DMS153 (cell line): ENCODE measurements at places on chromosomes 4 and X.

DNA sequence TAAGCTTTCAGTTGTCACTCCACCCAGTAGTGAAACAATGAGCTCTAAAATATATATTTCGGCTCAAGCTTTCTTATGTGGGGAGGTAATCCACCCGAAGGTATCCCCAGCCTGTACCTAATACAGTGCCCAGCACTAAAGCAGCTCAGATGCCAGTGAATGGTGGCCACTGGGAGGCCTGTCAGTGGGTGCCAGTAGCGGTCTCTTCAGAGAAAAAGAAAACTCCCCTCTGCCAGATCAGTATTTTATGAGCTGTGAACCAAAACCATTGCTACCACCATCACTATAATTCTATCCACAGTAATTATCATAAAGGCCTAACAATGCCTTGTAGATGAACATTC is 835 bp upstream of the NFKB1 start:
- DNase-seq: peak; percentile 22

DNA sequence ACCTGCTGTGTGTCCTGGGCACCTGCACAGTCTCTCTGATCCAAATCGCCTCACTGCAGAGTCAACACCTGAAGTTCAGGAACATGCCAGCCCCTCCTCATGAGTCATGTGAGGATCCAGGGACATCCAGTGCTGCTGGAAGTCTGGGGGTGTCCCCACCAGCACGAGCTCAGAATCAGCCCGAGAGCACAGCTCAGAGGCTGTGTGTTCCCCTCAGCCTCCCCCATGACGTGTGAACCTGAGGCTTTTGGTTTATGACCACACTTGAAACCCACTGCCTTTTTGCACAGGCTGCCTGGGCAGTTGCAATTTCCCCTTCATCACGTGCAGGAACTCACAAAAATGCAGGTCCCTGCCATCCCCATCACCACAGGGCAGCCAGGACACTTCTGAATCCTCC is 47.1 kb downstream of the PPP2R2C start:
- no peak for DNase-seq

DNA sequence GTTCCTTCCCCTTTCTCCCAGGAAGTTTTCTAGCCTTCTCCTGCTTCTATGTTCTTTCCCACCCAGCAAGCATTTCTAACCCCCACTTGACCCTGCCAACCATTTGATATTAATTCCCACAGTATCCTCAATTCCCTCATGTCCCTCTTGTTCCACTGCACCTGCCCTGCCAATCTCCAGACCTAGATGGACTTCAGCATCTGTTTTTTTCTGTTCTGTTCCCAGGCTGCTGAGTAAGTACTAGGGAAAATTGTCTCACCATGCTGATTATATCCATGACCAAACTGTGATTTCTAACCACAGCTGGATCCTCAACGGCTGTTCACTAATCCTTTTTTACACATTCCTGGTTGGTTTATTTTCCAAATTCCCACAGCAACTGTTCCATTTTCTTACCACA is 37.7 kb downstream of the CLCN5 start:
- no peak for DNase-seq

DNA sequence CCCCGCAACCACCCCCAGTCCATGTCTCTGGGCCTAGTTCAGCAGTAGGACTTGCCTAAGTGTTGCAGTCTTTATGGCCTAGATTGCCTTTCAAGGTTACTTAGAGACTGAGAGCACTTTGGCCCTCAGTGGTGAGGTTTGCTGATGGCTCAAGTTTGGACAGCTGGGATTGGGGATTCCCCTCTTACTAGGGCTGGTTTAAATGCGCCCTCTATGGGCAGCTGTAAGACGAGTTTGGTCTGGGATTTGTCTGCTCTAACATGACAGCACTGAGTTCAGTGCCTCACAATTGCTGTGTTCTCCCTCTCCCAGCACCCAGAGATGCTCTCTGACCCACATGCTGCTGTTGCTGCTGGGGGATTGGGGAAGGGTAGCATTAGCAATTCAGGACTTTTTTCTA is 23.1 kb downstream of the DACH2 start:
- DNase-seq: peak; percentile 0

DNA sequence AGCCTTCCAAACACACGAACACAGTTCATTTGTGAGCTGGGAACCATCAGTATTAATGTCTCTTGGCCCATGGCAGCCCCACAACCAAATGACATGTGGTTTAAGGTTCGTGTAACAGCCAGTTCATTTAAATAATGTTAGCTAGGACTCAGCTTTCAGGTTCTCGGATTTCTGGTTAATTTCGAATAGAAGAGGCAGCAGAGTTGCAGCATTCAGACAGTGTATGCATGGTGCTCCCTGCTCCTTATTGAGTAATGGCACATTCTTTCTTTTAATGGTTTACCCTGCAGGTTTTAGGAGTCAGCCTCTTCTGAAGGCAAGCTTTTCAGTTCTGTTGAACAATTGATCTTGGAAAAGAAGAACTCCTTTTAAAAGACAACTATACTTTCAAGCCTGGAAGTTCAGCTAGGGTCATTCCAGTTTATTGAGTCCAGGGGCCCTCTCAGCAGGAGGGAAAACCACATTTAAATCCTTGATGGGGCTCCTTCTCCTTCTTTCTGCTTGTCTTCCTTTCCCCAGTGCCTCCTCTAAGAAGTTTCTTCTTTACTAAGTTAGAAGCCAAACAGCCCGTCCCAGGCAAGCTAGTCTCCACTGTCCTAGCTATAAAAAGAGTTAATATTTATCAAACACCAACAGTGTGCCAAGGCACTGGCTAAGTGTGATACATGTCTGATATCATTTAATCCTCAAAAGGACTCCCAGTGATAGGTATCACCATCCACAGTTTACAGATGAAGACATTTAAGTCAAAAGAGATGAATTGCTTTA is 5.0 kb upstream of the RNF175 start:
- DNase-seq: no peak

DNA sequence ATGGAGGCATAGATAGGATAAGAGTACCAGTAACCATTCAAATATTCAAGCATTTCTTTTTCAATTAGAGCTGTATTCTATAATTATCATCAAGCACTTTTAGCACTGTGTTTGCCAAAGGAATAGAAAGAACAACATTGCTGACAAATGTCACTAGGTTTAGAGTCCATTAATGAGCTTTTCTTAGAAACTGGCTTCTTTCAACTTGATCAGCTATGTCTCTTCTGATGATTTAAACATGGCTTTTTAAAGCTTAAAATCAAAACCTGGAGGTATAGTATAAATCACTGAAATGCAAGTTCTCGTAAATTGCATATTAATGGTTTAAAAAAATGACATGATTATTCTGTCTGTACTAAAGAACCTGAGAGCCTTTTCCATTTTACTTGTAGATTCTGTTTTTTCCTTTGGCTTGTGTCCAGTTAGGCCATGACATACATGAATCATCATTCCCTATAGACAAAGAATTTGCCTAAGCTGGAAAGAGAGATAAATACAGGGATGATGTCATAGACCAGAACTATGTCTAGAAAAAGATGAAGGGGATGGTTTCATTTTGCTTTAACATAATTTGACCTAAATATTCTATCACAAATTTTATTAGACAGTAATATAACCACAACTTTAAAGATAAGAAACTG is 340.1 kb upstream of the CTSO start:
- DNase-seq: peak; percentile 42

- no peak for DNase-seq
Observed at GRCh38 chr4:23022032-23022431, 329.3 kb downstream of the GBA3 start.

- no peak for DNase-seq
Observed at GRCh38 chr4:145101091-145101490, 3.0 kb downstream of the ABCE1 start.

DNA sequence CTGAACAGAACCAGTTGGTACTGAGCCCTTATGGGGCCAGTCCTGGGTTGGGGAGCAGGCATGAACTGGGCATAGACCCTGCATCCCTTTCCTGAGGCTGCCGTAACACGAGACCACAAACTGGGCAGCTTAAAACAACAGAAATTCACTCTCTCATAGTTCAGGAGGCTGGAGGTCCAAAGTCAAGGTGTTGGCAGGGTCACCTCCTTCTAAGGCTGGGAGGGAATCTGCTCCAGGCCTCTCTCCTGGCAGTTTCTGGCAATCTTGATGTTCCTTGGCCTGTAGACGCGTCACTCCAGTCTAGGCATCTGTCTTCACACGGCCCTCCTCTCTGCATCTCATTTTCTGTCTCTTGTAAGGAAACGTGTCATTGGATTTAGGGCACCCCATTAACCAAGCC is 19.8 kb upstream of the SORCS2 start:
- DNase-seq: no peak

DNA sequence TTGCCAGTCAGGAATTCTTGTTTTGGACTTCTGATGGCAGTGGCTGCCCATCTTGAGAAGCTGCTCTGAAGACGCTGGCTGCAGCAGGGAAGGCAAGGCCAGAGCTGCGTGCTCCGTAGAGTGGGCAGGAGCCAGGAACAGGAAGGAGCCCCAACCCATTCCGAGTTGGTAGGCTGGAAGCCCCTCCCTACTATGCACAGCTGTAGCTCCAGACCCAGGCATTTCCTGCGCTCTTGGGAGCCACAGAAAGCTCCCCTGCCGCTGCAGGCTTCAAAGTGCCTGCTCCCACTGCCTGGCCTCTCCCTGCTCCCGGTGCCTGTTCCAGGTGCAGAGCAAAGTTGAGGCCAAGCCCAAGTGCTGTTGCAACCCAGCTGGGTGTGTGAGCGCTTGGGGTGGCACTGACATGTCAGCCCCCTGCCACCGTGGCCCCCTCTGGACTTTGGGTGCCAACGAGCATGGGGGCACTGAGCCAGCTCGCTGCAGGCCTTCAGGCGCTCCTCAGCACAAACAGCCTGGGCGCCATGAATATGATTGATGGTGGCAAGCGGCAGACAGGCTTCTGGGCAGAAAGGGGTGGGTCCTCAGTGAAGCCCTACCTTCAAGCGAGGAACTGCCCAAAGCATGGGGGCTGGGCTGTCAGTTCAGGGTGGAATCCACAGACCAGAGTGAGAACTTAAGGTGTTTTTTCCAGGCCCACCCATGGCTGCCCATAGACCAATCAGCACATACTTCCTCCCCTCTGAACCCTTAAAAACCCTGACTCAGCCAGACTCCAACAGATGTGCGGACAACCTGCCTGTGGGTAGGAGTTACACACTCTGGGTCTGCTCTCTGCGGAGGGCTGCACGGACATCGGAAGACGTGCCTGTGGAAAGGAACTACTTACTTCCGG is 677.2 kb upstream of the INTU start:
- DNase-seq: no peak

DNA sequence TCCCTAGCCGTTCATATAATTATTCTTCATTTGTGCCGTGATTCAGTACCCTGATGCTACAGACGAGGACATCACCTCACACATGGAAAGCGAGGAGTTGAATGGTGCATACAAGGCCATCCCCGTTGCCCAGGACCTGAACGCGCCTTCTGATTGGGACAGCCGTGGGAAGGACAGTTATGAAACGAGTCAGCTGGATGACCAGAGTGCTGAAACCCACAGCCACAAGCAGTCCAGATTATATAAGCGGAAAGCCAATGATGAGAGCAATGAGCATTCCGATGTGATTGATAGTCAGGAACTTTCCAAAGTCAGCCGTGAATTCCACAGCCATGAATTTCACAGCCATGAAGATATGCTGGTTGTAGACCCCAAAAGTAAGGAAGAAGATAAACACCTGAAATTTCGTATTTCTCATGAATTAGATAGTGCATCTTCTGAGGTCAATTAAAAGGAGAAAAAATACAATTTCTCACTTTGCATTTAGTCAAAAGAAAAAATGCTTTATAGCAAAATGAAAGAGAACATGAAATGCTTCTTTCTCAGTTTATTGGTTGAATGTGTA is 7.0 kb downstream of the SPP1 start:
- DNase-seq: no peak

DNA sequence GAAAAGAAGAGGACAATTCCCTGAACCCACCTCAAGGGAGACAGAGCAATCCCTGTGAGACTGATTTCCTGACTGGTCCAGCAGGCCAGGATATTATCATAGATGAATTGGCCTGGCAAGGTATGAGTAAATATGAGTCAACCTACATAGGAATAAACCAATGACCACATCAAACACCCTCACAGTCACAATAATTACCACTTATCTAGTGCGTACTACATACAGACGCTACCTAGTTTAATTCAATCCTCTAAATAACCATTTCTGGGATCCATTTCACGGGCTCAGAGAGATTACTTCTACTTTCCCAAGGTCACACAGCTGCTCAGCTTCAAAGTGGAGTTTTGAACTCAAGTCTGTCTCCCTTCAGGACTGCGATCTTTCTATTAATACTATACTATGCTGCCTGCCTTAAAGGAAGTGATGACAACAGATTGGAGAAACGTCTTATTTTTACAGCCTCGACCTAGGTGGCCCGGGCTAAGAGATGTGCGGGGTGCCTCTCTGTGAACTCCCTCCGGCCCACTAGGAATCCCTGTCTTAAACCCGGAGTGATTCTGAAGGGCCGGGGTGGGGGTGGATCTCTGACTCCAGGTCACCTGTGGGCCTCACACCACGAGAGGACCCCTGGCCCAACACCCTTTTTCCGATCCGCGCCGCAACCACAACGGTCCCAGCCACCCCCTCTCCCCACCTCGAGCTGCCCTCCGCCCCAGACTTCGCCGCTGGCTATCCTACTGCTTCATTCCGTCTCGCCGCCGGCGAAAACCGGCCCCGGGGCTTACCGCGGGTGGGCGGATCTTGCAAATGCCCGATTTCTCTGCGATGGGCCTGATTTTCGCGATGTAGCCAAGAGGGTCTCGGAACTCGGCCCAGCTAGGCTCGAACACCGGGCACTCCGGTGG is 800 bp downstream of the KDM5C start:
- no peak for DNase-seq

DNA sequence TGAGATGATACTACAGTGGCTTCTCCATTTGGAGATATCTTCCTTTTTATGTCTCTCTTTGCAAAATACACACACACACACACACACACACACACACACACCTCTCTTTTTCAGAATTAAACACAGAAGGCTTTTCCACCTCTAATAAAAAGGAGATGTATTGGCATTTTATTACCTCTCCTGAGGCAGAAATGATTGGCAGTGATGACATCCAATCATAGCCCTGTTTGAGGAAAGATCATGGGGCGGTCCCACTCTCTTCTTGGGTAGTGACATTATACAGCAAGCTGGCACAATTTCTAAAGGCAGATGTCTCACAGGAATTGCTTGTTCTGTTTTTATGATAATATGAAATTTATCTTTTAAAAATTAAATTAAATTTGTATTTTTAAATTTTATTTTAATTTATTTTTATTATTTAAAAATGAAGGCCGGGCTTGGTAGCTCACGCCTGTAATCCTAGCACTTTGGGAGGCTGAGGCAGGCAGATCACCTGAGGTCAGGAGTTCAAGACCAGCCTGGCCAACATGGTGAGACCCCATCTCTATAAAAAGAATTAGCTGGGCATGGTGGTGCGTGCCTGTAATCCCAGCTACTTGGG is 15.6 kb downstream of the CHRNA9 start:
- DNase-seq: no peak
